ENCODE measurements at places on chromosomes 6 and 20. TPM values are rescaled to one million over a fixed set of nuclear protein-coding genes. Genes with fewer than 3 reads are reported as not detected.

DEFB124 gene
- total RNA-seq = not detected

PHACTR3 gene
- 2.7 TPM for total RNA-seq

GNAS-AS1 gene
- total RNA-seq = 1.4 TPM

COL12A1 gene
- total RNA-seq = 470 TPM

RAET1G gene
- 1.2 TPM for total RNA-seq

BCLAF1 gene
- total RNA-seq = 253 TPM

FOXF2 gene
- total RNA-seq = 6.6 TPM

CD2AP gene
- 68.3 TPM for total RNA-seq

PNLDC1 gene
- total RNA-seq = not detected

CRYBG1 gene
- 32.4 TPM for total RNA-seq

FOXS1 gene
- total RNA-seq = 4.7 TPM

SLC17A9 gene
- total RNA-seq = 8.9 TPM

PLAGL2 gene
- 3.0 TPM for total RNA-seq

LST1 gene
- 4.2 TPM for total RNA-seq

ZSCAN23 gene
- 15.5 TPM for total RNA-seq

LHFPL5 gene
- total RNA-seq = not detected

SRSF12 gene
- total RNA-seq = 8.6 TPM

BACH2 gene
- total RNA-seq = 7.5 TPM

TRIM10 gene
- total RNA-seq = 0.42 TPM

SLPI gene
- 6.8 TPM for total RNA-seq

MYL9 gene
- total RNA-seq = 42.6 TPM

MUC22 gene
- total RNA-seq = not detected

BTN1A1 gene
- total RNA-seq = 0.16 TPM

HLA-DQB2 gene
- total RNA-seq = 0.21 TPM

HRH3 gene
- total RNA-seq = 0.16 TPM

PTGIS gene
- total RNA-seq = 118 TPM

C20orf96 gene
- total RNA-seq = 5.0 TPM

NFATC2 gene
- 8.8 TPM for total RNA-seq

C20orf204 gene
- total RNA-seq = 0.95 TPM

ADTRP gene
- total RNA-seq = 7.4 TPM

ELOVL2 gene
- 6.2 TPM for total RNA-seq

CST7 gene
- not detected for total RNA-seq

BIRC7 gene
- not detected for total RNA-seq

PPIL1 gene
- 29.3 TPM for total RNA-seq

ACTL10 gene
- total RNA-seq = 0.95 TPM

CST11 gene
- not detected for total RNA-seq

ZSCAN12 gene
- 14.4 TPM for total RNA-seq

LAMA4 gene
- 426 TPM for total RNA-seq

SOD2 gene
- total RNA-seq = 103 TPM
